ENCODE measurements at places on chromosomes 1 and 21. TPM values are rescaled to one million over a fixed set of nuclear protein-coding genes. Genes with fewer than 3 reads are reported as not detected.

Gene S100A7A
- not detected for total RNA-seq

Gene SPATA1
- 0.65 TPM for total RNA-seq

Gene ADCY10
- total RNA-seq, result 0.98 TPM

Gene UMODL1
- total RNA-seq, result 0.11 TPM

GRCh38 chr1:182217071-182217470 is 155.6 kb upstream of the ZNF648 start:
- no peak for ATAC-seq

DNA sequence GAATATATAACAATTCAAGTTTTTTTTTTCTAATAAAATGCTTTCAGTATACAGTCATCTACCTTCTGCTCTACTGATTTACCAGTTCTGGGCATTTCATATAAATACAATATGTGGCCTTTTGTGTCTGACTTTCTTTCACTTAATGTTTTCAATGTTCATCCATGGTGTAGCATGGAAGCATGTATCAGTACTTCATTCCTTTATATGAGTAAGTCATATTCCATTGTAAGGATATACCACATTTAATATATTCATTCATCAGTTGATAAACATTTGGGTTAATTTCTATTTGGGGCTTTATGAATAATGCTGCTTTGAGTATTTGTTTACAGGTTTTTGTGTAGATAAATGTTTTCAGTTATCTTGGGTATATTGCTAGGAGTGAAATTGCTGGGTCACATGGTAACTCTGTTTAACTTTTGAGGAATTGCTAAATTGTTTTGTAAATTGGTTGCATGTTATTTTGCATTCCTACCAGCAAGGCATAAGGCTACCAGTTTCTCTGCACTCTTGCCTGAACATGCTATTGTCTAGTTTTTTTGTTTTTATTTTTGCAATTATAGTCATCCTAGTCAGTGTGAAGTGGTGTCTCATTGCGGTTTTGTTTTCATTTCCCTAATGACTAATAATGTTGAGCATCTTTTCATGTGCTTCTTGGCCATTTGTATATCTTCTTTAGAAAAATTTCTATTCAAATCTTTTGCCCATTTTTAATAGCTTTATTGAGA is 206.1 kb downstream of the TM2D1 start:
- ATAC-seq, result peak; percentile 60

DNA sequence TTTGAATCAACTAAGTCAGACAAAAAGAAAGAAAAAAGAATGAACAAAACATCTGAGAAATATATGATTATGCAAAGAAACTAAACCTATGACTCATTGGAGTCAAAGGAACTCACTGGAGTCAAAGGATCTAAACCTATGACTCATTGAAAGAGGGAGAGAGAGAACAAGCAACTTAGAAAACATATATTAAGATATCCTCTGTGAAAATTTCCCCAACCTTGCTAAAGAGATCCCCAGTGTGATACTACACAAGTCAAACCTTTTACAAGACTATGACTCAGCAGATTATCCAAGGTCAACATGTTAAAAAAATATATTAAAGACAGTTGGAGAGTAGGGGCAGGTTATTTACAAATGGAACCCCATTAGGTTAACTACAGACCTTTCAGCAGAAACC is 1538.3 kb downstream of the NCAM2 start:
- ATAC-seq, result peak; percentile 79

GRCh38 chr1:118970451-118970850 is 17.7 kb downstream of the TBX15 start:
- ATAC-seq, result no peak

- ATAC-seq, result no peak
These were observed 26.5 kb downstream of the BCL9 start for GRCh38 chr1:147567594-147568381.

DNA sequence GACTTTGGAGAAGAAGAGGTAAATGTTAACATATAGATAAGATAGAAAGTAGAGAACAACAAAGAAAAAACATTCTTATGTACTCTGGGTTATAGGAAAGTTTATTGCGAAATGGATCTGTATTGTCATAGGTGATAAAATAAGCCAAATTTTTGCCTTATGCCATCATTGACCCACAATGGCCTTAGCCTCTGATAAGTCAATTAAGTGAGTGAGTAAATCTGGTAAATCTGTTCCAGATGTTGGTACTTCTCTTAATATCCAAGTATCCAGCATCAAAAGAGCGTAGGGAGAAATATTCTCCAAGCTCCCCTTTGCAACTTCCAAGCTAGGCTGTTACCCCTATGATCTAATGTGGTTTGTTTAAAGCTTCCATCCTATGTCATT is 38.3 kb upstream of the CLCA4 start:
- no peak for ATAC-seq

- no peak for ATAC-seq
These were observed 37.2 kb downstream of the EPHA2 start for GRCh38 chr1:16118706-16119105.

GRCh38 chr21:42570362-42570761 is 56.7 kb downstream of the SLC37A1 start:
- ATAC-seq, result no peak

DNA sequence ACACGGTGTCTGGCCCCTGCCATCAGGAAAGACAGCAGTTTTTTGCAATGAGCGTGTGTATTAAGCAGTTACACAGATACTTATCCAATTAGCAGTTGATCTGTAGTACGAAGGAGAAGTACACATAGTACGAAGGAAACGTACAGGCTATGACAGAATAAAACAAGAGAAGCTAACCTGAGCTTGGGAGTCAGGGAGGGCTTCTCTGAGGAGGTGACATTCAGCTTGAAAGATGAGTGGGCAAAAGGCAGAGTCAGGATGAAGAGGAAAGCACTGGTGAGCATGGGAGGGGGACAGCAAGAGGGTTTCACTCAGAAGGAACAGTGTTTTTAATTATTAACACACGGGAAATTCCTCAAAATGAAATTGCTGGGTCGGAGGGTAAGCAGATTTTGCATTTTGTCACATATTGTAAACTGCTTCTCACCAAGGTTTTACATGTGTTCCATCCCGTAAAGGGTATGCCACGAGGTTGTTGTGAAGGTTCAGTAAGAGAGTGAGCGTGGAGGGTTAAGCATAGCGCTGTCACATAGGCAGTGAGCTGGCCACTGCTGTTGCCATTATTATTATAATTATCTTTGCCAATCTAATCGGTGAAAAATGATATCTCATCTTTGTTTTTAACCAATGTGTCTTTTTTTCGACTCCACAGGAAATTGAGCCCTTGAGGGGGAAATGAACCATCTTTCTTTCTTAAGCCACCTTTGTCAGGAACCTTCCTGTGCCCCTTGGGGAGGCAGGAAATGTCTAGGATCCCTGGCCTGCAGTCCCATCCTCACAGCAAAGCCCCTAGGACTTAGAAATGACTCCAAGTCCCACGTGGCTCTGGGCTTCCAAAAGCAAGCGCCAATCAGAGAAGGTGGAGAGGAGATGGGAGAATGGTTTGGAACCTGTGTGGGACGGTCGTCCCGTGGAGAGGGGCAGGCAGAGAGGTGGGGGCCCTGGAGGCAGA is 47.3 kb upstream of the POU3F1 start:
- ATAC-seq, result no peak

DNA sequence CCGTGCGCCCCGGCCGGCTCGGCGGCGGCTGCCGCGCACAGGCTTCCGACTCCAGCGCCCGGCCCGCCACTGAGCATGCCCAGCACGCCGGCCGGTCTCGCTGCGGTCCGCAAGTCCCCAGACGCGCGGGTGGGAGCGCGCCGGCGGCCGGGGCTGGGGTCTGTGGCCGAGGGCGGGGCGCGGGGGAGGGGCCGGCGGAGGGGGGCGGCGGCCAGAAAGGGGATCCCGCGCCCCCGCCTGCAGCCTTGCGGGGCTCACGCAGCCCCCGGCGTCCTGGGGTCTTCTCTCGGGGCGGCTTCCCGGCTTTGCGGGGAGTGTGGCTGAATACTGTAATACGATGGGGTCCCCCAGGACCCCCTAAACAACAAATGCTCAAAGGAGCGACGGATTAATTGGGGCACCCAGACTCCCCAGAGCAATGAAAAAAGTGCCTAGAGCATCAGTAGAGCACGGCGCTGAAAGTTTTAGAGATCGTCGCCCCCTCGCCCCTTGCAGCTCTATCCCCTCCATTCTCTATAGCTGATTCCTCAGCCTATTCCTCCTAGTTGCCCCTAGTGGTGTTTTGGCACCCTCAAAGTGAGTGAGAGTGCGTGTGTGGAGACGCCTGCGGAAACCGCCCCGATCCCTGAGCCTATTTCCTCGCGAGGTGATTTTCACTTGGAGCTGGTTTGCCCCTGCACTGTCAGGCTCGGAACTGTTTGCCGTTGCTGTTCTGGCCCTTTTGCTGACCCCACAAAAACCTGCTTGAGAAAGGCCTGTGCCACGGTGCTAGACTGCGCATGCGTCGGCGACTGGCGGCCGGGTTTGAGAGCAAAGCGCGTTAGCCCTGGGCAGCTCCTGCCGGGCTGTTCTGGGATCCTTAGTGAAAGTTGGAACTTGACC is at the start of gene VAV3:
TSS of gene VAV3 (minus strand) at position 71 of the 882 bp plus-strand sequence. CDS start 311 bp downstream, outside the sequence.
- ATAC-seq, result peak; percentile 57

Measured in activated T-helper 17 cell treated with anti-CD3 and anti-CD28 coated beads, Interleukin-2, amount 50 U/mL, for 72 hours (primary cell).